ENCODE measurements at places on chromosomes 1 and 21.

DNA sequence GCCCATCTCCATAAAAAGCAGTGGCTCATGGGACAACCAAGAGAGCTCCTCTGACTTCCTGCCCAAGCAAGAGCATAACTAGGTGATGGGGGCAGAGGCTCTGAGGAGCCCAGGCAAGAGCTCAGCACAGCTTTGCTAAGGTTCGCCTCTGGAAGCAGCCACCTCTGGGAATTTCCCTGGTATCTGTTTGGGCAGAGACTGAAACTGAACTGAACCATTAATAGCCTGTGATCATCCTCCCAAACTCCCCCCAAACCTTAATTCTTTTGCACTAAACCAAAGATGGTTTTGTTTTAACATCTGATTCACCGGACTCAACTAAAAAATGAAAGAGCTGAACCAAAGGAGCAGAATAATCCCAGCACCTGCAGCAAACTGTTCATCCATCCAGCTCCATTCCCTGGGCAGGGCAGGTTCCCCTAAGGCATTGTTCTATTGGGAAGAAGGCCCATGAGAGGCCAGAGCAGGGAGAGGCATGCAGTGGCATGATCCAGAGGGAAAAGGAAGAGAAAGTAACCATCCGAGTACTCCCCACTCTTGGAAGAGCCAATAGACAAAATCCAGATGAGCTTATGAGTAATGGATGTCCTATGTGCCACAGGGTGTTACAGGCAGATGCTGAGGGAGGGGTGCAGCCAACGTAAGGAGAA lies 77.8 kb upstream of the KAZN start:
- DNase-seq, result no peak

DNA sequence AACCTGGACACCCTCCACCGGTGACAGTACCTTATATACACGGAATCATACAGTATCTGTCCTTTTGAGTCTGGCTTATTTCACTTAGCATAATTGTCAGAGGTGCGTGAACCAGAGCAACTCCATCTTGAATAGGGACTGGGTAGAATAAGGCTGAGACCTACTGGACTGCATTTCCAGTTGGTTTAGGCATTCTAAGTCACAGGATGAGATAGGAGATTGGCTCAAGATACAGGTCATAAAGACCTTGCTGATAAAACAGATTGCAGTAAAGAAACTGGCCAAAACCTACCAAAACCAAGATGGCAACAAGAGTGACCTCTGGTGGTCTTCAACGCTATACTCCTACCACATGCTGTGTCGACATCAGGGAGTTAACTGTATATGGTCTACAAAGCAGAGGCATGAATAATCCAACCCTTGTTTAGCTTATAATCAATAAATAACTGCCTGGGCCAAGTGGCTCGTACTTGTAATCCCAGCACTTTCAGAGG lies 1.4 kb upstream of the FDPS start:
- DNase-seq, result no peak

- no peak for DNase-seq
Observed at GRCh38 chr1:157485793-157486192, 66.5 kb downstream of the FCRL5 start.

DNA sequence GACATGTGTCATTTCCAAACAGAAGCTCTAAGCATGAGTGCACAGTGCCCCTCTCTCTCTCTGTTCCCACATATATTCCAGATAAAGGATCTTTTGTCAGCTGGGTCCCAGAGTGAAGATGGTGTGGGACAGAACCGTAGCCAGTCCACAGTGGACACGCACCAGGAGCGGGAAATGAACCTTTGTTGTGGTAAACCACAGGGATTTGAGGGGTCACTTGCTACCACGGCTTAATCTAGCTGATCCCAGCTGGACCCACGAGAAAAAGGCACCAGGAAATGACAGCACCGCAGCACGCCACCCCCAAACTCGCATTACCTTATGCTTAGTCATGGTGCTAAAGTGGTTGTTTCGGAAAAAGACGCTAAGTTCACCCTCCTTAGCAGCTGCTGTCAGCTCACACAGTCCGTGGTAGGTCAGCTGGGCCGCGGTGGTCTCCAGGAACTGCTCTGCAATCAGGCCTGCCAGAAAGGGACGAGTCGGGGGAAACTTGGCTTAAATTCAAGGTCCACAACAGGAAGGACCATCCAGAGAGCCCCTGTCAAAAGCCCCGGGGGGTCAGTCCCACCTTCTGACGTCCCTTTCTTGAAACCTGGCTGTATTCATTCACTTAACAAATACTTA lies 7.5 kb downstream of the MINDY1 start:
- peak; percentile 35 for DNase-seq

- DNase-seq, result no peak
Observed at GRCh38 chr1:1020000-1020404, at the start of gene AGRN. Gene AGRN (plus strand): TSS chr1:1020120. CDS start chr1:1020173, 53 bp downstream.

GRCh38 chr1:111540928-111541327 lies 37.5 kb upstream of the ADORA3 start:
- no peak for DNase-seq

DNA sequence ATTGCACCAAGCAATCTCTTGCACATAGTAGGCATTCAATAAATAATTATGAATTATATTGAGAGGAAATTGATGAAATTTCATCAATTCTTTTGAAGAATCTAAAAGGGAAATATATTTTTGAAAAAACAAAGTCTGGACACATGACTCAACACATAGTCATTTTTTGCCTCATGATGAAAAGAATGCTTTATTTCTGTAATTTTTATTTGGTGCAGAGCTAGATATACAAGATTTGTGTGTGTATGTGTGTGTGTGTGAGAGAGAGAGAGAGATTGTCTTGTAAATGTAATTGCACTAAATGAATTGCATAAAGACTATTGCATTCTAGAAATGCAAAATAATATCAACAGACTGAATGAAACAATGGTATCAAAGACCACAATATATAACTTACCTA lies 206.2 kb upstream of the C1orf87 start:
- DNase-seq, result no peak

GRCh38 chr1:3551290-3551678 lies 60.0 kb downstream of the MEGF6 start:
- DNase-seq, result no peak

- no peak for DNase-seq
Observed at GRCh38 chr21:43269957-43270705, 101.3 kb downstream of the CRYAA start.

- DNase-seq, result no peak
Observed at GRCh38 chr1:80769208-80769750, 1031.5 kb upstream of the ADGRL2 start.

GRCh38 chr1:19439464-19440171 lies 45.7 kb downstream of the CAPZB start:
- DNase-seq, result no peak

- DNase-seq, result peak; percentile 50
Observed at GRCh38 chr1:10387677-10388386, 11.0 kb upstream of the PGD start.

DNA sequence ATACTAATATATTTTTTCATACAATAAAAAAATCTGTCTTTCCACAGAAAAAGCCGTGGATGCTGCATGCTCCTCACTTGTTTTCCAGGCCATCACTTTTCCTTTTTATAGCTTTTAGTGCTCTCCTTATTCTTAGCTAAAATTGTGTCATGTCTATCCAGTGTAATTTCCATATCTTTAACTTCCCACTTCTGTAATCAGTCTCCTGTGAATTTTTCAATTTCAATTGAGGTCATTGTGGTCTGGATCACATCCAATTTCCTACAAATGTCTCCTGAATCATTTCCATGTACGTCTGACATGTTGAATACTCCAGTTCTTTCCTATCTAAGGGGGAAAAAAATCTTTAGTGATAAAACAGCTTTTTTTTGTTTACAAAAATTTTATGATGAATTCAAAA lies 838.2 kb upstream of the B3GALT2 start:
- DNase-seq, result peak; percentile 88

- no peak for DNase-seq
Observed at GRCh38 chr21:46362946-46363345, 39.0 kb downstream of the PCNT start.

GRCh38 chr1:30275926-30276764 lies 447.2 kb downstream of the MATN1 start:
- DNase-seq, result no peak

- DNase-seq, result no peak
Observed at GRCh38 chr1:225907341-225907740, 16.7 kb downstream of the PYCR2 start.

DNA sequence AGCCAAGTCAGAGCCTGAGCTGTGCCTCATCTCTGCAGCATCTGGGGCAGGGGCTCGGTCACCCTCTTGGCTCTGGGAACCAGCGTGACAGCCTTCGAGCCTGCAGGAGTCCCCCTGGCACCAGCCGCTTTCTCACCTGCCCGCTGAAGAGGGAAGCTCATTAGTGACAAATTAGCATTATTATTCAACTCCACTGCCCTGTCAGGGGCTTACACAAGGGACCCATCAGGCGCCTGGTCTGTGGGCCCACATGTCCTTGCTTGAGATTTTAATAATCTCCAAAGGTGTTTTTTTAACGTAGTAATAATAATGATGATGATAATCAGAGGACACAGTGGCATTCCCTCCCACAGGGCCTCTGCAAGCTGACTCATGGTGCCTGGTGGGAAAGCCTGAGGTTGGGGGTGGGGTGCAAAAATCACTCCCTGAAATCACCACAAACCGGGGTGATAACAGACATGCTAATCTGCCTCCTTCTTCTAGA lies 98.1 kb upstream of the IGSF21 start:
- no peak for DNase-seq

DNA sequence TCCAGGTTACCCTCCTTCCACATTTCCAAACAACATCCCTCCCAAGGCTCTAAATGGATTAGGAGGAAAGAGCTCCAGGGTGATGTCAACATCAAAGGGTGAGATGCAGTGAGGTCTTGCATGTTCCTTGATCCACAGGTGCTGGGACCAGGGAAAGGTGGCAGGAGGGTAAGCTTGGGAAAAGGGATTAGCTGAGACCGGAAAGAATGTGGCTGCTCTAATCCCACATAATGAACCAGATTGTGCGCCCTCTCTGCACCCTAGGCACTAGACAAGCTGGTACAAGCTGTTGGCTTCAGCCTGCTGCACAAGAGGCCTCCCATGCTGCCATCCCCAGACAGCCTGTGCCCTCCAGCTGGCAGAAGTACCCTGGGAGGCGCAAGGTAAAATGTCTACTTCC lies 34.9 kb downstream of the PLXNA2 start:
- DNase-seq, result peak; percentile 86

DNA sequence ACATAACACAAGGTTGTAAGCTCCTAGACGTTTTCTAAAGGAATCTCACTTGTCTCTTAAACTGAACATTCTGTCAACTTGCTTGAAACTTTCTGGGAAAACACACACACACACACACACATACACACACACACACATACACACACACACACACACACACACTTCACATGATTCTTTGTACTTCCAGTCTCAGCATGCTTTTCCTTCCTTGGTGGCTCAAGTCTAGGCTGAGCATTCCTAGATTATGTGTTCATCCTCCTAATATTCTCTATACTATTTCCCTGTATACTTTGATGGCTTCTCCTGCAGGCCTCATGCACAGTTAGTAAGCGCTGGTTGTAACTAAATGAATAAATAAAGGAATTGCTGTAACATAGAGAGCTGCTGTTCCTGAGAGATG lies 372.1 kb downstream of the PTPRC start:
- no peak for DNase-seq

DNA sequence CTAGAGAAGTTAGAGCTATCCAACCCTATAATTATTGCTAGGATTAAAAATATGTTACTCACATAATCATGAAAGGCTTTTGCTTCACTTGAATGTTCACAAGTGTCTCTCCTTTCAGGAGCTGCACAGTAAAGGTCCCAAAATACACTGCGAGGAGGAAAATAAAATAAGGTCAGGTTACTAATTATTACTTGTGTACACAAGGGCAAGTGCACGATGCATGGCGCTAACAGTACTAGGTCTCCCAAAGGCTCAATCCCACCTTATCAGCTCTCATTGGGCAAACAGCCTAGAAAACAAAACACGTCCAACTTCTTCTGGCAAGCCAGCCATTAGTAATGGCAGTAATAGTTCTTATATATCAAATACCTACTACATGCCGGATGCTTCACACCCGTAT lies 4.4 kb downstream of the SSBP3 start:
- no peak for DNase-seq

DNA sequence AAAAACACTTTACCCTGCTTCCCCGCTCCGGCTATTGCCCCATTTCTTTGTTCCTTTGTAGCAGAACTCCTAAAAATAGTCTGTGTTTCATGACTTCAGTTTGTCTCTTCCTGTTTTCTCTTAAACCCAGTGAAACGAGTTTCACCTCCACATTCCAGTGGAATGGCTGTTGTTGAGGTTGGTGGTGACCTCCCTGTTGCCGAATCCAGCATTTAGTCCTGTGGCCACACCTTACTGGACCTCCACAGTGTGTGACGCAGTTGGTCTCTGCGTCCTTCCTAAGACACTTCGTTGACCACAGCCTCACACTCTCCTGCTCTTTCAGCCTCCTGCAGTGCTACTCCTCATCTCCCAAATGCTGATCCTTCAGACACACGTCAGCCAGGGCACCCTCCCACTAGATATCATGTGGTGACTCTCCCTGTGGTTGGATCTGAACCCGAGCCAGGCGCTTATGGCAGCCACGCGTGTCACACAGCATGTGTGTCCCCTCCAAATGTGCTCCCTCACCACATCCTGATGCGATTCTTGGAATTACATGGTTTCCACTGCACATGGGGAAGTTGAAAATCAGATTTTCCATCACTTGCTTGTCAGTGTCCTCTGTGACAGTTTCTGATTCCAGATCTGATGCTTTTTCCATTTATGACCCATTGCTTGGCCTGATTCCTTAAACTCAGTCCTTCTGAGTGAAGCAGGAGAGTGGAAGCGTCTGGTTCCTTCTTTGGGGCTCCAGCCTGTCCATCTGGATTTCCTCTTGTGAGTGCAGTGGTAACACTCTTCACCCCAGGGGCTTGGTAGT lies 99.1 kb upstream of the ARTN start:
- no peak for DNase-seq

DNA sequence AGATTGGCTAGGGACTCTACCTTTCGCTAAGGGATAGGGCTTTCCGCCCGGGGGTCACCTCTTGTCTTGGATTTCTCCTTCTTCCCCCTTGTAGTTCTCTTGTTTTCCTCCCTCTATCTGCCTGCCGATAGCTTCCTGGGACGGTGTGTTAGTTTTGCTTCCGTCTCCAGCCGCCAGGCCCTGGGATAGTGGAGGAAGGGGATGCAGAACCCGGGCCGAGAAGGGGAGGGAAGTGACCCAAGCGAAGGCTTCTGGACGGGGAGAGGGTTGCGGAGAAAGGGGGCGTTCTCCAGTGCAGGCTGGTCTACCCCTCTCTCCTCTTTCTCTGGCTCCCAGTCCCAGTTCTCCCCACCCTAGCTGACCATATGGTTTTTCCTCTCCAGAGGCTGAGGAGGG lies 871 bp downstream of the TUFT1 start:
- no peak for DNase-seq
